ENCODE measurements at places on chromosomes 6 and 20. TPM values are rescaled to one million over a fixed set of nuclear protein-coding genes. Genes with fewer than 3 reads are reported as not detected.

GRCh38 chr6:138215093-138215782 is 3.1 kb downstream of the PBOV1 start:
- DNase-seq: no peak

The KCNG1 gene
- 5.7 TPM for total RNA-seq

- peak; percentile 61 for DNase-seq
These were observed 1.4 kb downstream of the STAU1 start for GRCh38 chr20:49186535-49187329.

The HCK gene
- total RNA-seq: not detected

GRCh38 chr20:20425823-20426654 is 58.1 kb downstream of the INSM1 start:
- DNase-seq: no peak

DNA sequence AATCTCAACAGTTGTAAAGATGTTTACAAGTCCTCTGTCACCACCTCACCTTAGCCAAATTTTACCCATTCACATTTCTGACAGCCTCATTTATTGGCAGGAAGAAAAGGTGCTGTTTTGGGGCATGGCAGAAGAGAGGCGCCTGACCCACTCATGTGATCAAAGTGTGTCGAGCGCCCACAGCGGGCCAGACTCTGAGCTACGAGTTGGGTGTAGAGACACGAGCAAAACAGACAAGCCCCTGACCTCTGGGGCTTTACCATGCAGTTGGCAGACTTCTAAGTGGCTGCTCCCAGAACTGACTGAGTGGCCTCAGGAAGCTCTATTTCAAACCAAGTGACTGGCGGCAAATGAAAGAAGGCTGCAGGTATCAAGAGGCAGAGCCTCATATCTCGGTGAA is 167.0 kb downstream of the SOBP start:
- DNase-seq: no peak

DNA sequence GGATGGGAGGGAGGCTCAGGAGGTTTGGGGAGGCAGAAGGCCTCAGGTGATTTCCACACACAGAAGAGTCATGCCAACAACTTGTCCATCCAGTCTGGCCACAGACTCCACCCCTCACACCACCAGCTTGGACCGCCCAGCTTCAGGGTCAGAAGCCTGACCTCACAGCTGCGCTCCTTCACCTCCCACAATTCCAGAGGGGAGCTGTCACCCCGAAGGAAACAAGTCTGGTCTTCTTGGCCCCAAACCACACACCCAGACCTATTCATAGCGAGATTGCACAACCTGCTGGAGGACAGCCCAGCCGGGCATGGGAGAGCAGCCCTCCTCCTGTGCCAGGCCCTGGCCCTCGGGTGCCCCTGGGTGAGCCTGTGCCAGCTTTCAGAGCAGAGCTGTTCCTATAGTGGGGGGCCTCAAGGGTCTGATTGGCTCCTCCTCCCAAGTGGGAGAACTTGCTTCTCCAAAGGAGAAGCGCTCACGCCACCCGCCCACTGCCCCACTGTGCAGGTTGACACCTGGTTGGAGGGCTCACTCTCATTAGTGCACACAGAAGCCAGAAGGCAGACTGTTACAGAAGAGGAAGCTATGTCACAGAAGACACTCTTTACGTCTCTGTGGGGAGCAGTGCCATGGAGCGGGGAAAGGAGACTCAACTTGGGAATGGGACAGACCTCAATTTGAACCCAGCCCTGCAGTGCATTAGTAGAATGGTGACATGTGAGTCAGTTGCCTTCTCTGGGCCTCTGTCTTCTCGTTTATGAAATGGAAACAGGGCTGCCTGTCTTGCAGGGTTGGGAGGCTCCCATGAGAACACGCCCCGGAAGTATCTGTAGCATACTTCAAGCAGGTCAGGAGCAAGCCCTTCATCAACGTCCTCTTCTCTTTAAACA is 128.8 kb downstream of the FOXO3 start:
- DNase-seq: peak; percentile 43

Measured in Caki2 (cell line).